ENCODE measurements at places on chromosomes 2 and 18.

GRCh38 chr18:59606193-59607077, 90.8 kb downstream of the CCBE1 start:
- DNase-seq = no peak

GRCh38 chr2:65969161-65969560, 465.8 kb upstream of the MEIS1 start:
- DNase-seq = no peak

- DNase-seq = no peak
These were observed 349.3 kb upstream of the SLC39A10 start for GRCh38 chr2:195307751-195308150.

GRCh38 chr2:173279527-173279868, 75.2 kb upstream of the CDCA7 start:
- DNase-seq = no peak

DNA sequence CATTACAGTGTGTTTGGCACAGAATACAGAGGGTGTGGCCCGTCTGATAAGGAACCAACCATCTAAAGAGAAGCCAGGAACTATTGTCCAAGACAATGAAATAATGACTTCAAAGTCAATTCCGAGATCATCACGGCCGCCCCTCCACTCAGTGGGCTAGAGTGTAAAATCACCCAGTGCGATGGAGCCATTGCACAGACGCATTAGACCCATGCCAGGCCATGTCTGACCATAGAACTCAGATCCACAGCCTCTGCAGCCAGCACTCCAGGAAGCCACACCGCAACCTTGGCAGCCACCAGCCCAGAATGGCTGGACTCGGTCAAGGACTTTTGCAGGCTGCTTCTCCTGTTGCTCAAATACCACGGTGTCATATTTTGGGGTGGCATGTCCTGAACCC, 835.7 kb downstream of the DCDC2C start:
- no peak for DNase-seq

- DNase-seq = no peak
These were observed 656 bp downstream of the TBC1D8 start for GRCh38 chr2:101150306-101151145.

DNA sequence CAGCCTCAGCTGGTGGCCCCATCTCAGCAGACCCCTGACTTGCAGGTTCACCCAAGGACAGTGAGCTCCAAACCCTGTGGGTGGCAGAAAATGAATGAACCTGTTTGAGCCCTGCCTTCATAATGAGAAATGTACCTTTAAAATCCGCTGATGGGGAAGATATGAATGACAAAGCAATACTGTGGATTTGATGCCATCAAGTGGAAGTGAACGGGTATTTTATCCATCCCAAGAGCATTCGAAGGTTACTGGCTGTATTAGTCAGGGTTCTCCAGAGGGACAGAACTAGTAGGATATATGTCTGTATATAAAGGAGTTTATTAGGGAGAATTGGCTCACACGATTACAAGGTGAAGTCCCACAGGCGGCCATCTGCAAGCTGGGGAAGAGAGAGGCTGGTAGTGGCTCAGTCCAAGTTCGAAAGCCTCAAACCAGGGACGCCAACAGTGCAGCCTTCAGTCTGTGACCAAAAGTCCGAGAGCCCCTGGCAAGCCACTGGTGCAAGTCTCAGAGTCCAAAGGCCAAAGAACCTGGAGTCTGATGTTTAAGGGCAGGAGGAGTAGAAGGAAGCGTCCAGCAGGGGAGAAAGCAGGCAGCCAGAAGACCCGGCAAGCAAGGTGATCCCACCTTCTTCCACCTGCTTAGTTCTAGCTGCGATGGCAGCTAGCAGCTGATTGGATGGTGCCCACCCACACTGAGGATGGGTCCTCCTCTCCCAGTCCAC, 32.1 kb downstream of the TOGARAM2 start:
- no peak for DNase-seq

DNA sequence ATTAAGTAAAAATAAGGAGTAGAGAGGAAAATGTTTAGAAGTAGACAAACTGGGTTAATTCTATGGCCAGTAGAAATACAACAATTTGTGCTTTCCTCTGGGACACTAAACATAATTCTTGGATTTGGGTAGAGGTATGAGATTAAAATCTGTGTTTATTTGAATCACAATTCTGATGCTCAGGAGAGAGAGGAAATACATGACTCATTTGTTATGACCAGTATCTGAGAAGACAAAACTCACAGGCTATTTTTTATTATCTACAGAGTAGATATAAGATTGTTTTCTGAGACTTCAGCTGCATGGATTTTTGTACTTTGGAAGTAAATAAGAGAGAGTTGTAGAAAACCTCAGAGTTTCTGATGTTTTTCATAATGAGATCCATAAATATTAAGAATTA, 315.7 kb upstream of the CWC22 start:
- no peak for DNase-seq

- no peak for DNase-seq
These were observed 440.9 kb downstream of the ZEB2 start for GRCh38 chr2:144078802-144079724.

DNA sequence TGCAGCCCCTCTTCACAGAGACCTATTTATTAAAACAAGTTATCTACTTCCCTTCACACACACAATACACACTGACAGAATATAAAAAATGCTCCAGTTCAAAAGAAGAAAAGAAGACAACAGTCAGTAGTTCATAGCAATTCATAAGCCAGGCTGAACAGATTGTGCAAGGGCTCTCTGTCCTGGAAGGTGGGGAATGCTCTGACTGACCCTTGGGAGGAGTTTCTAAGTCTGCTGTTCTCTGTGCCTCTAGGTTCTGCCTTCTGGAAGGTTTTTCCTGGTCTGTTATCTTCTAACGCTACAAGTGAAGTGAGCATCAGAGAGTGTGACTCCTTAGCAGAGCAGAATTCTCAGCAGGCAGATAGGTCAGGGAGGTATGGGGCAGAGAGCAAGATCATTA, 35.7 kb downstream of the SP3 start:
- no peak for DNase-seq

DNA sequence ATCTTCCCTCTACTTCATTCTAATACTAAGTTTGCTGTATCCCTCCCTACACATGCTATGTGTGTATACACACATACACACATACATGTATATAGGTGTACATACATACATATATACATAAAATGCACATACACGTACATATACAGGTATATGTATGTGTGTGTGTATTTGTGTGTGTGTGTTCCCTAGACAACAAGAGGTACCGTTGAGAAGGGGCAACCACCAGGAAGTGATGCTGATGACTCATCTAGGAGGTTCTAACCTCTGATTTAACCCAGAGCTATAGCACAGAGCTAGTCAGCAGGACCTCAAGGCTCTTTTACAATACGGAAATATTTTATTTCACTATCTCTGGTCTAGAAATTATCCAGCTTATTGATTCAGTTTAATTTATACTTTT, 139.2 kb downstream of the LAMA3 start:
- no peak for DNase-seq

DNA sequence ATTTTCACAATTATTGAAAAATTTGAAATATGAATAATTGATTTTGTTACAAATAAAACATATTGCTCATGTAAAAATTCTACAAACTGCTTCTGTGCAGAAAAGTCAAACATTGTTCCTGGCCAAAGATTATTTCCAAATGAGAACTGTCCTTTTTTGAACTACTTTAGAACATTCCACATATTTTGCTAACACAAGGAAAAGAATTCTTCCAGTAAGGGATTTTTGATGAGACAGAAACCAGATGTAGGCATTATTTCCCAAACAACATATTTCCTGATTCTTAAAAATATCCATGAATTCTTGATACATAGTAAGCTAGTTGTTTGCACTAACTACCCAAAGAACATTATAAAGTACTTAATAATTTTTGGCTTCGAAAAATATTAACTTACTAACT, 715.2 kb downstream of the CCDC85A start:
- no peak for DNase-seq

DNA sequence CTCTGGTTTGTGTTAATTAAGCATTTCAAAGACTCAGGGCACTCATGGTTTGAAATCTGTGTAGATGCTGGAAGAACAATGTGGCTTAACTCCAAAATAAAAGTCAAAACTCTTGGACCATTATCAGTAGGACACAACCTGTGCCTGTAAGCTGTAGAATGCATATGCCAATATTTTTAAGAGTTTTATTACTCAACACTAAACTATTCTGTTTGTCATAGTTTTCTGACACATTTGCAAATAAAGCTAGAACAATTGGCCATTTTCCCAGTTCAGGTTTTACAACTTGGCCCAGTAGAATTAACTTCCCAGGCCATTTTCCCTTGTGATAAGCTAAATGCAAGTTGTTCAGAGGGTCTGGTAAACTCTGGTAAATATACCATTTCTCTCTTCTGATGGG, 713.1 kb downstream of the CBLN2 start:
- no peak for DNase-seq

DNA sequence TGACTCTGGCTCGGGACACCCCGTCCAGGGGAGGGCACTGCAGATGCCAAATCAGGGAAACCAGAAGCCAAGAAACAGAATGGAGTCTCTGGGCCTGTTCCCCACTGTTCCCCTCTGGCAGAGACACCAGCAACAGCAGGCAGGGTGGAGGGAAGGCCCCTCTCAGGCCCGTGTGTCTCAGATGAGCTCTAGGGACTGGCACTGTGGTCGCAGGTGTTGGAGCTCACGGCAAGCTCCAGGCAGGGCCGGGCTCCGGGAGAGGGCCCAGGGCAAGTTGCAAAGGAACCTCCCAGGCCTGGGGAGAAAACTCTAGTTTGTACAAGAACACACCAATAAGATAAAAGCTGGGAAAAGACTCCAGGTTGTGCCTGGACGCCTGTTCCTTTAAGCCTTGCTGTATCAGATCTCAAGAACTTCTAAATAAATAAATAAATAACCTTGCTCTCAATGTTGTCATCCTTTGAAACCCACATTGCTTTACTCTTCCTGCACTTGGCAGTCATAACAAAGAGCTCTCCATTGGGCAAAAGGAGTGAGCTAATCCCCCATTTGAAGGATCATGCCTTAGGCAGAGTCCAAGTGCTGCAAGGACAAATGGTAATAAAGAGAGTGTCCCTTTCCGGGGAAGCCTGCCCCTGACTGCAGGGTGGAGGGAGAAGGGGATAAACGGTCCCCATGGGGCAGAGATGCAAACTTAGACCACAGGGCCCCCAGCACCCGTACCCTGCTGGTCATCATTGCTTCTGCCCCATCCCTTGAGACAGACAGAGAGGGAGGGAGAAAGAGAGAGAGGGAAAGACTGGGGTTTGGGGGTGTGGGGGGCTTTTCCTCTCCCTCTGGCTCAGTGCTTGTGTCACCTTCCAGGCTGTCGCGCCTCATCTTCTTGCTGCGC, 33.3 kb downstream of the CNGA3 start:
- DNase-seq = no peak

DNA sequence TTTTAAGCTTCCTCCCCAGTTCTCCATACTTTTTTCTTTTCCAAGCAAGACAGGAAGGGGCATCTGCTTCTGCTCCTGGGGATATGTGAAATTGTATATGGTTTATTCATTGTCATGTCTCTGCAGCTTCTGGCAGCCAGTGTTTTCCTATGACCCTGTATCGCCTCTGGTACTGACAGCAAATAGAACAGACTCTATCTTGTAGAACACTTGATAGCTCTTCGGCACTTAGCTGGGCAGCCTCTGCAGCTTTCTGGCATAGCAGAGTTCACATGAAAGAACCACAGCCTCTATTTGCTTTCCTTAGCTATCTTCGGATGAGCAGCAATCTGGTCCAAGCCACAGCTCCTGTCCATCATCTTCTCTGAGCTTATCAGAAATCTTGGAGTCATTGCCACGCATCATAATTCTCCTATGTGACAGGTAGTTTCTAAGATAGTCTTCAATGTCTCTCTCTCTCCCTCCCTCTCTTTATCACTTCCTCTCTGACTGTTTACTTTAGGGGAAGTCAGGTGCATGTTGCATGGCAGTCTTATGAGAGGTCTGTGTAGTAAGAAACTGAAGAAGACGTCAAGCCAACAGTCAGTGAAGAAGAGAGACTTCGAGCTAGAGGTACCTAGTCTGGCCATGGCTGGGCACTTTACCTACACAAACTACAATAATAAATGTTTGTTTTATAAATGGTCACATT, 627.7 kb upstream of the CDH2 start:
- DNase-seq = no peak

GRCh38 chr2:58186501-58186900, 54.6 kb downstream of the FANCL start:
- DNase-seq = no peak

DNA sequence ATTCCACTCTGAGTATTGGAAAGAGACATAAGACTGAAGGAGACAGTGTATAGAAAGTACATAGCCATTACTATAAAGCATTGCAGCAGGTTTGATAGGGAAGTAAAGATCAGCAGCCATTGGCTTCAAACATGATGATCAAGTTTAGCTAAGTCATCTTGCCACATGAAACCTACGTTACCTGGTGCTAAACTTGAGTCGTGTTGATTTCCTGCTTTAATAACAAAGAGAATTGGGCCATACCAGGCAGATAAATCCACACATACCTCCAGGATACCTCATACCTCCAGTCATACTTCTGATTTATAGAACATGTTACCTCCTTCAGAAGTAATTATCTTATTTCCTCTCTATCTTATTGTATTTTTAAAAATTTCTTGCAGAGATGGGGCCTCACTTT, 10.3 kb upstream of the KYNU start:
- DNase-seq = no peak

DNA sequence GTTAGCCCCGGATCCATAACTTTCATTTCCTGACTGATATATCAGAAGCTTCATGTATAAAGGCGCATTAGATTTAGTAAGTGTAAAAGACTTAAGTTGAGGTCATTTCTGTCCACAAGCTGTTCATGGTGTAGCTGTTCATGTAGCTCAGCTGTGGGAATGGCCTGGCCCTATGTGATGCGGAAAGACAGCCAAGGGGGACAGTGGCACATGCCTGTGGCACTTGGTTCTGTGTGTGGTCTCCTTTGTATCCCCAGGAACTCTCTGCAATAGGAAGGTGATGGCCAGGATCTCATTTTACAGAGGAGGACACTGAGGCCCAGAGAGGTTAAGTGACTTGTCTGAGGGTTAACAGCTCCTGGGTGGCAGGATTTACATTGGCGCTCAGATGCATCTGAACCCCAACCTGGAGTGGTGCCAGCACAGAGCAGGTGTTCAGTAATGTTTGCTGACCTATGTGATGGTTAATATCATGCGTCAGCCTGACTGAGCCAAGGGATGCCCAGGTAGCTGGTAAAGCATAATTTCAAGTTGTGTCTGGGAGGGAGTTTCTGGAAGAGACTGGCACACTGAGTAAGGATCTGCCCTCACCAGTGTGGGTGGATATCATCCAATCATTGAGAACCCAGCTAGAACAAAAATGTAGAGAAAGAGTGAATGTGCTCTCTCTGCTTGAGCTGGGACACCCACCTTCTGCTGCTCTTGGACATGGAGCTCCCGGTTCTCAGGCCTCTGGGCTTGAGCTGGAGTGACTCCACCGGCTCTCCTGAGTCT, 25.4 kb downstream of the HPCAL1 start:
- DNase-seq = no peak

GRCh38 chr18:13199169-13199568, 19.4 kb upstream of the LDLRAD4 start:
- no peak for DNase-seq

GRCh38 chr18:9992300-9992972, 78.6 kb downstream of the VAPA start:
- DNase-seq = no peak

GRCh38 chr2:157741819-157742484, 113.3 kb upstream of the ACVR1C start:
- no peak for DNase-seq

GRCh38 chr18:64718808-64719207, 569.9 kb upstream of the LINC00305 start:
- no peak for DNase-seq

GRCh38 chr2:196586511-196586991, 53.0 kb upstream of the CCDC150 start:
- no peak for DNase-seq

Data from hypothalamus (tissue), 51 donors.